CD4-positive, alpha-beta T cell treated with Interleukin-4 for 4 hours (primary cell): ENCODE measurements at places on chromosomes 5 and 9.

DNA sequence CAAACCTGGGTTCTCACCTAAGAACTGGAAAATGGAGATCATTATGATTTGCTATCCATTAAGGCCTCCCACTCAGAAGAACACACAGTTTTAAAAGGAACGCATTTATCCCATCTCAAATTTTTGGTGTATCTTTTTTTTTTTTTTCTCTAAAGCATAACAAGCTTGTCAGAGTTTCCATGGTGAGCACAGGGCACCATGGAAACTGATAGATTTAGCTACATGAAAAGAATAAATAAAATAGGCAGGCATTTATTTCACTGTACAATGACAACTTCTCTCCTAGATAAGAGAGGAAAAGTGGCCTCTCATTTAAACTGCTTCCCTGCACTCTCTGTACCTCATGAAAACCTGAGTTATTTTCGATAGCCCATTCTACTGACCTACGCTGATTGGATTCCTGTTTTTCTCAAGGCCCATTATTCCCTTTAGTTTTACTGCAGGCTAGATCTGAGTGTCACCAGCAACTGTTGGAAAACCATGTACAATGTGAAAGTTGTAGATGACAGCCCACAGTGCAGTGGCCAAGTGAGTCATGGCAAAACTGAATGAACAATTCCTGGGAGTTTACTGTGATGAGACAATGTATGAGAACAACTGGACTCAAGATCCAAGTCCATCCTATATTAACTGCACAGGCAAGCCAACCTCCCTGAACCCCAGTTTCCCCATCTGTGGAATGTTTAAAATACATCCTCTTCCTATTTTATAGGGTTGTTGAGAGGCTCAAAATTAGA is 4.3 kb upstream of the GDA start:
- no peak for DNase-seq

GRCh38 chr5:55377810-55378209 is 70.0 kb downstream of the MTREX start:
- no peak for DNase-seq

GRCh38 chr5:126438267-126438666 is 15.1 kb downstream of the GRAMD2B start:
- DNase-seq = peak; percentile 14

DNA sequence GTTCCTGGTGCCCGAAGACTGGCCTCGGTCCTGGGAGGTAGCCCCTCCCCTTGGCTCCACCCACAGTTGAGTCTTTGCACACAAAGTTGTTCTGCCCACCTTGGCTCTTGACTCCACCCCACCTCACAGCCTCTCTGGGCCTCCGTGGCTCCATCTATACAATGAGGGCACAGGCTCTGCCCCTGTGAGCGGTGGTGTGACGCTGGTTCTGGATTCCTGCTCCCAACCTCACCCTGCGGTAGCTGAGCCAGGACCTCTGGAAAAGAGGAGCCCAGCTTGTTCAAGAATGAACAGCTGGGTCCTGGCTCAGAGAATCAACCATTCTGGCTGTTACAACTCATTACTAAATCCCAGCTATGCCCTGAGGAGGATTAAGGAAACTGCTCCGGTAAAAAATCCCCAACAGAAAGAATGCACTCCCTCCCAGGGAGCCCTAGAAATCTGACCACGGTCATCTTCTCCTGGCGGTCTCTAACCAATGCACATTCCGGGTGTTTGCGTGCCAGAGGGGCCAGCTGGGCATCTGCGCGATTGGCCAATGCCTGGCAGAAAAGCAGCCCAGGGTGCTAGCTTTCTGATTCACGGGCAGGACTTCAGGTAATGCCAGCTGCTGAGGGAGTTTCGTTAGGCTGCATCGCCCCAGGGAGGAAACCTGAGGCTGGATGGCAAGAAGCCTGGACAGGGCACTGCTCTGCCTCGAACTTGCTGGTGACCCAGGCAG is 9.9 kb upstream of the GRHPR start:
- no peak for DNase-seq

- DNase-seq = no peak
Measured at GRCh38 chr9:82604947-82605656, 457.8 kb downstream of the RASEF start.

DNA sequence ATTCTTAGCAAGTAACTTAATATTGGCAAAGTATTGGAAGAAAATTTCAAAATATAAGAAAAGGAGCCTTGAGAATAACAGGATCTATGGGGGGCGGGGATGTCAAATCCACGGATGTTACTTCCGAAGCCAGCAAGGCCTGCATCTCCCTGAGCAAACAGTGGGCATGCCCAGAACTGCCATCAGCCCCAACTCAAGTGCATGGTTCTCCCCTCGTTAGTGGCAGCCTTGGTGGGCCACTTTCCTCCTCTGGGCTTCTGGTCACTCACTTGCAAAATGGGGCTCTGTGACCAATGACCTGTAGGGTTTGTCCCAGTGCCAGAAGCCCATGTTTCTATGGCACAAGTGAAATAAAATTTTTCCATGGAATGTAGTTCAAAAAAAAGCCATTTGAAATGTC is 27.2 kb upstream of the MED10 start:
- no peak for DNase-seq

DNA sequence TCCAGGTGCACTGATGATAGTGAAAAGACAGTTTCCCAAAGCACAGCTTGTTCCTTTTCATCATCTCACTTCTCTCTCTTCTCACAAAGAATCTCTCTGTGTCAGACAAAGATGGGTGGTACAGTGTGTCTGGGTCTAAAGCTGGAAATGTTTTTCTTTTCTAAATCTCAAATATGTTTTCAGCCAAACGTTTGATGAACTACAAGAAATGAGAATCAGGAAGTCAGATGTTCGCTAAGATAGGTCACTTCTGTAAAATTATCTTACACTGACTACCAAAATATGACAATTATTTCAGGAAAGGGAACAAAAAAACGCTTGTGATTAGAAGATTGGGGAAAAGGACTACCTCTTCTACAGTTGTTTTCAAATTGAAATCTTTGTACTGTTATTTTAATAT is 708.8 kb downstream of the PTPRD start:
- no peak for DNase-seq

DNA sequence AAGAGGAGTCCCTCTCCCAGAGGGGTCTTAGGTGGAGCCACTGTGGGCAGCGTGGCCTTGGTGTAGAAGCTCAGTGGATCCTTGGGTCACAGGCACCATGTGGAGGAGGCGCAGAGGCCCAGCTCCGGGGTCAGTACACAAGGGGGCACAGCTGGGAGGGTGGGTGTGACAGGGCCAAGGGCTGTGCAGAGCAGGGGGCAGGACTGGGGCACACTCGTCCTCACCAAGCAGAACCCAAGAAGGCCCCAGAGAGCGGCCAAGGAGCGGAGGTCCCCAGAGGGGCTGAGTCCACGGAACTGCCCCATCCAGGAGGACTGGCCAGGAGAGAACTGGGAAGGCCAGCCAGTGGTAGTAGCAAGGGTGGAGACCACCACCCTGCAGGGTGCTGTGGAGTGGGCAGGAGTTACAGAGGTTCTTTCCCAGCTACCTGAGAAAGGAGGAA is 2.5 kb upstream of the LPCAT1 start:
- DNase-seq = no peak

DNA sequence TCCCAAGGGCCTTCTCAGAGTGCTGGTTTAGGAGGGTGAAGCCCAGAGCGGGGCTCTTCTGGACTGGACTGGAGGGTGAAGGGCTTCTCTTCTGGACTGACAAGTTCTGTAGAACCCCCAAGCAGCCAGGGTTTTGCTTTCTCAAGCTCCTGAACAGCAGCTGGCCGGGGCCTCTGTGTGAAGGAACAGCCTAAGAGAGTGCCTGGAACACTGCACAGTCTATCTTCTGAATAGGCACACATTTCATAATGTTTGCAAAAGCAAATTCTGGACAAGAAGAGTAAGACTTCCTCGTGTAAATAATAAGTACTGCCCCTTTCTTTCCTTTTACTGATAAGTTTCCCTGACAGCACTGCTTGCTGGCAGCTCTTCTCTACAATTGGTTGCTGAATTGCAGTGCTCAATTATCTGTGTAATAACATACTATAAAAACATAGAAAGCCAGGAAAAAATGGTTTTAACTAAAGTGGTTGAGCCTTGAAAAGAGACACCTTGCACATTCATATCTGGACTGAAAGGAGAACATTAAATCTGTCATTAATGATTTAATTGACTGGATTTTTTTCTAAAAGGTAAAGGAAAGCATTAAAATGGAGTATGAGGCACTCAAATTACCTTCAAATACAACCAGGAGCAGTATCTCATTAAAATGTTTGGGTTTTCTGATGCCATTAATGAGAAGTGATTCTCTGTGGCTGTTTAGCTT is 20.5 kb downstream of the MAST4 start:
- no peak for DNase-seq

DNA sequence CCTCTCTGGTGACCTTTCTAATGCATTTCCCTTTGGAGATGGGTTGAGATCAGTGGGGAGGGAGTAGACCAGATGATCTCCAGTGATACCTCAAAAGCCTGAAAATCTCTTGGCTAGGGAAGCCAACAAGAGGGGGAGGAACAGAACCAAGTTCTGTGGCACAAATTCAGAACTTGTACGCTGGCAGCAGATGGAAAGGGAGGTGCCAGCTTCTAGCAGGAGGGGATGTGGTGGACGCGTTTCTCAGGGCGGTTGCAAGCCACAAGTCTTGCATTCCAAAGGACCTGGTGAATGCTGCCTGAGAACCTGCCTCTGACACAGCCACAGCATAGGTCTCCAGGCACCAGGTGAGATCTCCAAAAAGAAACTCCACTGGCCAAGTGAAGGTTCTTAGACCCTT is 13.4 kb downstream of the SLIT3 start:
- no peak for DNase-seq

- DNase-seq = no peak
Measured at GRCh38 chr5:85538362-85538761, 1079.4 kb upstream of the COX7C start.

DNA sequence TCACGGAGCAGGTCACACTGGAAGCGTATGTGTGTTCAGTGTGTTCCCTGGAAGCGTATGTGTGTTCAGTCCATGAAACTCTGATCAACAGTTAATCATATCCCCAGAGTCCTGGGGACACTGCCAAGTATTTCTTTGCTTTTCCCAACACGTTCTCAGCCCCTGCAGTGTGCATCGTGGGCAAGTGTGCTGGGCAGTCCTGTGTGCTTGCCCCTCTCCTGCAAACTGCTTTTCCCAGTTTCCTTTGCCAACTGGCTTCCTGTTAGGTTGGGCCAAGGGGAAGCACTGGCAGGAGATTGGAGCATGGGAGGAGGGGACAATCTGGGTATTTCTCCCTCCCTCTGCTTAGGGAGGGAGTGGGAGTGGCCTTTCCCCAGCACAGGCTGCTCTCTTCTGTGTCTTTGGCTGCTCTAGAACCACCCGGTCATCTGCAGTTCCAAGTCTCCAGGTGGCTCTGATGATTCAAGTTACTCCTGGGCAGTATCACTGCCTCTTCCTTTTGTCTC is 36.8 kb upstream of the NEK6 start:
- no peak for DNase-seq

DNA sequence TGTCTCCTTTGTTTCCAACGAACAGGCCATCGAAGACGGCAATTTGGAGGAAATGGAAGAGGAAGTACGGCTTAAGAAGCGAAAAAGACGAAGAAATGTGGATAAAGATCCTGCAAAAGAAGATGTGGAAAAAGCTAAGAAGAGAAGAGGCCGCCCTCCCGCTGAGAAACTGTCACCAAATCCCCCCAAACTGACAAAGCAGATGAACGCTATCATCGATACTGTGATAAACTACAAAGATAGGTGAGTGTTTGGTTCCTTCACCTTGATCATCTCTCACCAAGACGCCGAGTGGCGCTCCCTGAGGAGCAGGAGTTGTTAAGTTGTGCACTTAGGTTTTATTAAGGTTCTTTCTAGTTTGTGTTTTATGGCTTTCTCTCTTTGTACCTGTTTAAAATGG is 146.5 kb downstream of the SMARCA2 start:
- no peak for DNase-seq

DNA sequence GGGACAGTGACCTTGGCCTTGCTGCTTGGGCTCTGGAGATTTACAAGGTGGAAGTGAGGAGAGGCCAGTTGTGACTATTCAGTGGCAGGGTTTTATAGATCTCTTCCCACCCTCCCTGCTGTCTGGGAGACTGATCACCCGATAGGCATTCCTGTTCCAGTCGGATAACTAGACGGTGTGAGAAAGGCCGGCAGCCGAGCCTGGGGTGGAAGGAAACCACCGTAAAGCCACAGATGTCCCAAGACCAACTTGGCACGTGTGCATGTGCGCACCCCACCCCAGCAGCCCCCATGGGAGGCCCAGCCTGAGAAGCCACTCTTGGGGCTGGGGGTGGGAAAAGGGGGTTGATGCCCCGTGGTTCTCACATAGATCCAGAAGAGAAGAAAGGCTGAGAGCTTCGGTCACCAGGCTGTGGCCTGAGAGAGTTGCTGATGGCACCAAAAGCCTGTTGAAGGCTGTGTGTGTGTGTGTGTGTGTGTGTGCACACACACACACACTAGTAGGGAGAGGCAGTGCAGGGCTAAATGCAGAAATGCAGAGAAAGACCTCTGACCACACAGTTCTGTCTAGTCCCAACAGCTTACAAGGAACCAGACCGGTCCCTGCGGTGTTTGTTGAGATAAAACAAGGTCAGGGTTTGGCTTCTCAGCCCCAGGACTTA is 225.8 kb downstream of the FANCC start:
- no peak for DNase-seq

DNA sequence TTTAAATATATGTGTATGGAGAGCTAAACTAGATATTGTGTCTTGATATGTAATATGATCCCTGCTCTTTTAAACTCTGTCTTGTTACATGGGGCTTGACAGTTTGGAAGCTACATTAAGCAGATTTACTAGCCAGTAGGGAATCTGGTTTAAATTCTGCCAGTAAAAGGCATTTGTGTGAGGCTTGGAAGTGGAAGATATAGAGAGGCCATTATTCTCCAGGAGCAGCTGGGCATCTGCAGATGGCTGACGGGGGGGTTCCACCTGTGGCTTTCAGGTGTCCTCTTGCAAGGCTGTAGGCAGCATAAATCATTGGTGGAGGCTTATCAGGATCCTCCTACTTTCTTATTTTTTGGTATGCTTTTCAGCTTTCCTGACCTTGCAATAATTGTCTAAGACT is 179.1 kb upstream of the FBXL7 start:
- no peak for DNase-seq

GRCh38 chr5:6452622-6453504 is 4.2 kb downstream of the UBE2QL1 start:
- no peak for DNase-seq

DNA sequence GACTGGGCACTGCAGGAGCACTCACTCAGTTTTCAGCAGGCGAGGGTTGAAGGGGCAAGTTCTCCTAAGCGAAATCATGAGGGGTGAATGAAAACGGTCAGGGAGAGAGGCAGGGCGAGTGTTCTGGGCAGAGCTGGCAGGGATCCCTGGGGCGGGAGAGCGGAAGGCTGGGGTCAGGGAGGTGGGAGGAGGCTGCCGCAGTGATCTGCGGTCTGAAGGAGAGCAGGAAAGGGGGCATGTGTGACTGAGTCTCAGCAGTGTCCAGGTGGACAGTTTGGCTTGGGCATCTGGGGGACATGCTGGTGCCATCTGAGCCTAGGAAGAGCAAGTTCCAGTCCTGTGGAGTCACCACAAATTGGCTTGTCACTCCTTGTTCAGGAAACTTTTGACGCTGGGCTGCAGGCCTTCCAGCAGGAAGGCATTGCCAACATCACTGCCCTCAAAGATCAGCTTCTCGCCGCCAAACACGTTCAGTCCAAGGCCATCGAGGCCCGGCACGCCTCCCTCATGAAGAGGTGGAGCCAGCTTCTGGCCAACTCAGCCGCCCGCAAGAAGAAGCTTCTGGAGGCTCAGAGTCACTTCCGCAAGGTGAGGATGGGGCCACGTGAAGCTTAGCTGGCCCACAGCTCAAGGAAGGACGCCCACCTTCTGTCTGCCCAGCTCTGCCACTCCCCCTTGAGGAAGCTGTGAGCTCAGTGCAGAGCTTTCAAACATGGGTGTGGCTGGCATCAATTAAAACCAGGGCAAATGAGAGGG is 31.1 kb downstream of the DYNC2I2 start:
- DNase-seq = no peak
